ENCODE measurements at places on chromosomes 3 and 15.

DNA sequence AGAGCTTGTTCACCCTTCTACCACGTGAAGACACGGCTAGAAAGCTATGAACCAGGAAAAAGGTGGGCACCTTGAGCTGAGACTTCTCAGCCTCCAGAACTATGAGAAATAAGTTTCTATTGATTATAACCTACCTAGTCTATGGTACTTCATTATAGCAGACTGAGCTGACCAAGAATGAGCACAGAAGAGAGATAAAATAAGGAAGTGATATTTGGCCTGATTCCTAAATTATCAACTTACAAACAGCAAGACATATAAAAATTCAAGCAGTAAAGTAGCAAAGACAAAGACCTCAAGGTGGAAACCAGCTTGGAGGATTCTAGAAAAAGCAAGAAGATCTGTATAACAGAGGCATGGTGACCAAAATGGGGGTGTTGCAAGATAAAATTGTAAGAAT, 63.9 kb upstream of the OSTN start:
- DNase-seq, result no peak

DNA sequence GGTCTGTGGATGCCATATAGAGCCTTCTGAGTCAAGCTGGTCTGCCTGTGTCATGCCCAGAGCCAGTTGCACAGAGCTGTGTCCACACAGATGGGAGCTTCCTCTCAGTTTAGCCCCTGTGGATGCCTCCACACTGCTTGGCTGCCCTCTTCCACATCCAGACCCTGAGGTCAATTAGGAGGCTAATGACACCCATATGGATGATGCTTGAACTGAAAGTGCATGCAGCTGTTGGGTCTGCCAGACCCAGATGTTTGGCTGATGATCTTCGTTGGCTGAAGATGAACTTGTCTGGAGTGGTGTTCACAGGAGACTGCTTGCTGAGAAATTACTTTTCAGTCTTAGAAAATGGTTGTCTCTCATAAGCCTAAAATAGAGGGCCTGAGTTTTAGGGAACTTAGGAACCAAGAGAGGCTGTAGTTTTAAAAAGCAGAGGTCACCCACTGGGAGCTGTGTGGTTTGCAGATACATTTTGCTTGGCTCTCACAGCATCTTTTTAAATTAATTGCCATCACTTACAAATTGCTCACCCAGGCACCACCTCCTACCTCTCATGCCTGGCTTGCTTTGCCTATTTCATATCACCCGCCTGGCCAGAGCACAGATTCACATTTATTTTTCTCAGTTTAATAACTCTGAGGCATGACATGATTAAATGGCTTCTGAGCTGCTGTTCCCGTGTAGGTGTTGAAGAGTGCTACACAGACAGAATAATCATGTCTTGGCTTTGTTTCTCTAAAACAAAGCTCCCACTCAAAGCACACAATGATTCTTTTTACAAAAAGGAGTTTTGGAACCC, 176.1 kb downstream of the MINAR1 start:
- DNase-seq, result no peak

- DNase-seq, result no peak
Observed at GRCh38 chr3:5002174-5002870, 23.1 kb downstream of the BHLHE40 start.

DNA sequence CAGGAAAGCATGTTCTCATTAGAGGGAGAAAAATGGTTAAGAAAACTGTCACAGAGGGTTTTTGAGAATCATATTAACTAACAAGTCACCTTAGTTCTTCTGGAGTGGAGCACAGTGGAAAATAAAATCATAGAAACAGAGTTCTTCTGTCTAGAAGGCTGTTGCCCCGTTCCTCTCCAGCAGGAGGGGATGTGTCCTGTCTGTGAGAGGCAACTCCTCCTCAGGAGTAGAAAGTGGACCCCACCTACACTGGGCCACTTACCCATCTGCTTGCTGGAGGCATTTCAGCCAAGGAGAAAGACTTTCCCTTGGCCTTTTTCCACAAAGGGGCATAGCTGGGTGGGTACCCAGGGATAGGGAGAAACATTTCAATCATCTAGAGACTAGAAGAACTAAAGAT, 106.6 kb downstream of the SSR3 start:
- DNase-seq, result no peak

DNA sequence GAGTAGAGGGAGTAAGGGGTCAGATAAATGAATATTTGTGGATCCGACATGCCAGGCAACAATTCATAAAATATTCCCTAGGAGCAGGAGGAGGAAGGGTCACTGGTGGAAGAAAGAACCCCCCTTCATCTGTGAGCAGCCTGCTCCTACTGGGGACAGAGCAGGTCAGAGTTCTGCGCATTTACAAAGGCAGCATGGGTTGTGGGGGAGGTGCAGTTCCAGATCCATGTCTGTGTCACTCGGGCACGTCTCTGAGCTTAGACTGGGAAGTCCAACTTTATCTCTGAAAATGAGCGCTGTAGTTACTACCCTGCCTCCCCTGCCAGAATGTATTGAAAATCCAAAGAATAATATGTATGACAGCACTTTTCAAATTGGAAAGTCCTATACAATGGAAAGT, 115.2 kb downstream of the GABRG3 start:
- DNase-seq, result no peak

DNA sequence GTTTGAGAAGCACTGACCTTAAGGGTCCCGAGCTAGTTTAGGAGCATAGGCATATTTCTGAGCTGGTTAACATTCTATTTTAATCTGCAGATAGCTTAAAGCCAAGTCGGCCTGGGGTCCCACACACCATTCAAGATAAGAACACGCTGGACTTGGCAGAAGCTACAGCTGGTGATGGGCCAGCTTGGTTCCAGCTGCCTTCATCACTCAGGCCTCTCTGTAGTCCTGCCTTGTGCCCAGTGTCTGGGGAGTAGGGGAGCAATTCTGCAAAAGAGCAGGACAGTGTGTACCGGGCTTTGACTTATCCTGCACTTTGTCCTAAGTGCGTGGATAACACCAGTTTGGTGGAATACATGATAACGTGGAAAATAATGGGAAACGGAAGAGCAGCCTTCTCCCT, 164.5 kb downstream of the MEGF11 start:
- DNase-seq, result no peak

GRCh38 chr3:42666577-42666998, 13.1 kb downstream of the ZBTB47 start:
- peak; percentile 34 for DNase-seq

GRCh38 chr15:68426116-68426515, 5.8 kb downstream of the ITGA11 start:
- no peak for DNase-seq

- no peak for DNase-seq
Observed at GRCh38 chr3:58271901-58272501, 34.0 kb upstream of the RPP14 start.

DNA sequence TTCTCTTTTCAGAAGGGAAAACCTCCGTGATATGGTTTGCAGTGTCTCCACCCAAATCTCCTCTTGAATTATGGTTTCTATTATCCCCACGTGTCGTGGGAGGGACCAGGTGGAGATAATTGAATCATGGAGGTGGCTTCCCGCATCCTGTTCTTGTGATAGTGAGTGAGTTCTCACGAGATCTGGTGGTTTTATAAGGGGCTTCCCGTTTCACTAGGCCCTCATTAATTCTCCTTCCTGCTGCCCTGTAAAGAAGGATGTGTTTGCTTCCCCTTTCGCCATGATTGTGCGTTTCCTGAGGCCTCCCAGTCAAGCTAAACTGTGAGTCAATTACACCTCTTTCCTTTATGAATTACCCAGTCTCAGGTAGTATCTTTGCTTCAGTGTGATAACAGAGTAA, 692.7 kb upstream of the GRM7 start:
- DNase-seq, result no peak

GRCh38 chr3:177934001-177934891, 602.0 kb upstream of the KCNMB2 start:
- peak; percentile 50 for DNase-seq

- DNase-seq, result no peak
Observed at GRCh38 chr3:191781044-191781443, 320.1 kb downstream of the PYDC2 start.

DNA sequence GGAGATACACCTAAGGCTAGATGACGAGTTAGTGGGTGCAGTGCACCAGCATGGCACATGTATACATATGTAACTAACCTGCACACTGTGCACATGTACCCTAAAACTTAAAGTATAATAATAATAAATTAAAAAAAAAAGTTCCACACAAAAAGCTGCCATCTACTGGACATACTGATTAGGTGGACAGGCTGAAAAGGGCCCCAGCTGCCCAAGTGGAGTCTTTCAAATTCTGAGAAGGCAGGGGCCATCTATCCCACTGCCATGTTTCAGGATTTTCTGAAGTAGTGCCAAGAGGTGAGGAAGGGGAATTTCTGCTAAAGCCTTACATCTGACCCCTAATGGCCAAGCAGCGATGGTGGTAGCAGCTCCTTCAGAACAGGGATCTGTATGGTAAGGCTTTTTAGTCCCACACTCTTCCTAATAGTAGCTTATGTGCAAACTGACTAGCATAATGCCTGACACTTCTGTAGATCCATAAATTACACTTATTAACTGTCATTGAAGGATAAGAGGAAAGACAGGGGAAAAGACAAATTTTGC, 7.7 kb downstream of the FSTL1 start:
- DNase-seq, result no peak

DNA sequence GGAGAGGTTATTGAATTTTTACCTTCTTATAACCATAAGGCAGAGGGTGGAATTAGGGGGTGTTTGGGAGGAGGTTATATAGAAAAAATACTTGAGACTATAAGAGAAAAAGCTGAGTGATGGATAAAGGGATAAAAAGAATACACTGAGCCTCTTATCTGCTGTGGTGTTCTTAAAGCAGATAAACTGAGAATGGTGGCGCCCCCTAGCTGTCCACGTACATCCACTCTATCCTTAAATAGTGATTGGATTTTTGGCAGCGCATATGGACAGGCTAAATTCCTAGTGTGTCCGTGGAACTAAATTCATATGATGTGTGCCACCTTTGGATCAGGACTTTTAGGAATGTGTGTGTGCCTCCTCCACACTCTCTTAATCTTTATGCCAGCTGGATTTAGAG, 121.1 kb downstream of the OXSM start:
- DNase-seq, result no peak

Data from mesothelial cell of epicardium (in vitro differentiated cells).